Mucosa of descending colon (tissue), 3 donors: ENCODE measurements at places on chromosomes 1 and 21. TPM values are rescaled to one million over a fixed set of nuclear protein-coding genes. Genes with fewer than 3 reads are reported as not detected.
A peak's percentile ranks its signal among the peaks of the same experiment; 100 is the strongest.

DNA sequence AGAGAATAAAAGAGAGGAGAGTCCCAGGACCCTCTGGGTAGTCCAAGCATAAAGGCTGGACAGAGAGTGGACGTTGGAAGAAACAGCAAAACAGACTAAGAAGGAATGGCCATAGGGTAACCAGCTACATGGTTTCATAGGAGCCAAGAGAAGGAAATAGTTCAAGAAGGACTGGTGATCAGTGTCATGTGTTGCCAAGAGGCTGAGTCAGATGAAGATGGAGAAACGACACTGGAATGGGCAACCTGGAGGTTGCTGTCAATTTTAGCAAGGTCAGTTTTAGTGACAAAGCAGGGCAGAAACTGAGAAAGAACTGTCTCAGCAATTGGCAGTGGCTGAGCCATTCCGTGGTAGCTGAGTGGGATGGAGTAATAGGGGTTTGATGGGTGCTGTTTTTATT is 41.4 kb downstream of the HMGB4 start:
- DNase-seq = no peak

DNA sequence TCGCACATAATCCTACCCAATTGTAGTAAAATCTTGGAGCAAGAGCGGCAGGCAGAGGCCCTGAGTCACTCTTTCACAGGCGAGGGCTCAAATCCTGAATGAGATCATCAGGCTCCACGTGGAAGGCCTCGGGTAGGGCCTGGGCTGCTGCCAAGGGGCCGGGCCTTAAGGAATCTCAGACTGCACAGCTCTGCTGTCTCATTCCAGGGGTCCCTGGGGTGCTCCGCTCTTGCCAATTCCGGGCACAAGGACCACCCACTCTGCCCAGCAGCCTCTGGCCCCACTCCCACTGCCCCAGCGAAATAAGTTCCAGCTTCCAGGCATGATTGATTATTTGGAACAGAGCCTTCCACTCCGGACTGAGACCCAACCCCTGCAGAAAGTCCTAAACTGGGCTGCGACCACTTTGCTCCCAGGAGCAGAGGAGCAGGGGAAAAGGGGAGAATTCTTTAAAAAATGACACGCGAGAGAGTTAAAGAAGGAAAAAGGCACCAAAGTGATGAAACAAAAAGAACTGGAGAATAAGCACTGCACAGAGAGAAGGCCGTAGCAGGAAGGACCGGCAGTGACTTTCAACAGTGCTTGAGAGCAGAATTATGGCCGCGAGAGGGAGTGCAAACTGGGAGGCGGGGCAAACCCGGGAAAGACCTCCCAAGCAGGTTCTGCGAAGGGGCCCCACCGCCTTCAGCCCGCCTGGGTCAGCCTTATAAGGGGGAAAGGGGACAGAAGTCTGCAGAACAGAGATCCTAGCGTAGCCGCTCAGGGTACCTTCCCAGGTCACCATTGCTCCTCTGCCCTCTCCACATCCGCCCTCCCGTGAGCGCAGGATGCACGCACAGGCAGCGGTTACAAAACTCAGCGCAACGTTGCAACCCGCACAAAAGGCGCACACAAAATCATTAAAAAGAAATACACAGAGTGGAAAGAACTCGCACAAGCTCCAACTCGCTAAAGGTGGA is 2.0 kb downstream of the ADAMTS1 start:
- DNase-seq = peak; percentile 90

DNA sequence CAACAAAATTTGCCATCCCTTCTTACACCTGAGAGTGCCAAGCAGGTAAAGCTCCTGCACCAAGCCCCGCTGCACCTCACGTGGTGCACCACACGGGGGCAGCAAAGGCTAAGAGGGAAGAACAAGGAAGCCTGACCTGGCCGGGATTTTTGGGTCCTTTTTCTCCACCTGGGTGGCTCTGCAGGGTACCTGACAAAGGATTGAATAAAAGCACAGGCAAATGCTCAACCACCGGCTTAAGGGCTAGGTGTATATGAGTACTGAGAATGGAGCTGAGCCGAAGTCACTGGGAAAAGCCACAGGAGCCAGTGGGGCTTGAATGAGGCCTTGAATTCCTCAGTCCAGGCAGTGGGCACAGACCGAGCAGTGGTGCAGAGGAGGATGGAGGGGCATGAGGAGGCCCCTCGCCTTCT is 36.4 kb downstream of the ZNF697 start:
- peak; percentile 92 for DNase-seq

DNA sequence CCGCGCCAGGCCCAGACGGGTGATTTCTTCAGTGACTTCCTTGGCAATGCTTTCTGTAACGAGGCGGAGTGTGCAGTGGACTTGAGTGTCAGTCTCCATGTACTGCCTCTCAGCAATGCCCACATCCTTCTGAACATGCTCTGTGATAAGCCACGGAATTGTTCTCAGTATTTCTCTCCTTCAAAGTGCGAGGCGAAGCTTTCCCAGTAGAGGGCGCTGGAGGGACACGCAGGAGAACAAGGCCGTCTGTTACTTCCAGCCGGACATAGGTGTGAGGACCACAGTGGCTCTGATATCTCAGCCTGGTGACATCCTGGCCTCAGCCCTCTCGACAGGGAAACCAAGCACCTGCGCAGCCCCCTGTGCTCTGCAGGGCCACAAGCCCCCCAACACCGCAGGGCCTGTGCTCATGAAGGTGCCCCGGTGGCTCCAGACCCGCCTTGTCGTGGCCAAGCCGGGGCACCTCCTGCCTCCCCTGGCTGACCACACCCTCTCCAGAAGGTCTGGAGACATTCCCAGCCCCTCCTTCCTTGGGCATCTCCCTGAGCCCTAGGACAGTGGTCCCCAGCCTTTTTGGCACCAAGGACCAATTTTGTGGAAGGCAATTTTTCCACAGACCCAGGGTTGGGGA is 46.1 kb upstream of the BACE2 start:
- peak; percentile 69 for DNase-seq

DNA sequence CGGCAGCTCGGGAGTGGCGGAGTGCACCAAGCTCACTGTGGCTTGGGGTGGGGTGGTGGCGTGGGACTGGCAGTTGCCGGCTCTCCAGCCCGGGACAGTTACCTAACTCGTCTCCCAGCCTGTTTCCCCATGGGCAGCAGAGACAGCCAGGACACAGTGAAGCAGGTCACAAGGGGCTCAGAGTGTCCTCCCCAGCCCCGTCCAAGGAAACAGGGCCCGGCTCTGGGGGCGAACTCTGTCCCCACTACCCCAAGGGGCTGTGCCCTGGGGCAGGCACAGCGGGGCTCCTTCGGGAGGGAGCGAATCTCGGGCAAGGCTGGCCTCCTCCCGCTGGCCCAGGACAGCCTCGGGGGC is 759 bp downstream of the GPR157 start:
- peak; percentile 62 for DNase-seq

DNA sequence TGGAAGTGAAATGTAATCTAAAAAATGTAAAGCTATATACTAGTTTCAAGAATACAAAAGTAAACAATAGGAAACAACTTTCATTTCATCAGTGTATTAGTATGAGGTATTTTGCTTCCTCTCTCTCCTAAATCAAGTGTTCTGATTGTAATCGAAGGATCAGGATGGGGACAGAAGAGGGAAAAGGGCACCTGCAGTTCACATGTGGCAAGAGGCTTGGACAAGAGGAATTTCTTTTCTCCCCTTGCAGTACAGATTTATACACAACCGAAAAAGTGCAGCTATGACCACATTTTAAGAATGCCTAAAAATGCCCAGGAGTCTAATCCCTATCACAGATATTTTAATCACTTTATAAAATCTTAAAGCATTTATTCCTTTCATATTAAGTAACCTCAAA is 63.7 kb downstream of the NRIP1 start:
- DNase-seq = no peak

DNA sequence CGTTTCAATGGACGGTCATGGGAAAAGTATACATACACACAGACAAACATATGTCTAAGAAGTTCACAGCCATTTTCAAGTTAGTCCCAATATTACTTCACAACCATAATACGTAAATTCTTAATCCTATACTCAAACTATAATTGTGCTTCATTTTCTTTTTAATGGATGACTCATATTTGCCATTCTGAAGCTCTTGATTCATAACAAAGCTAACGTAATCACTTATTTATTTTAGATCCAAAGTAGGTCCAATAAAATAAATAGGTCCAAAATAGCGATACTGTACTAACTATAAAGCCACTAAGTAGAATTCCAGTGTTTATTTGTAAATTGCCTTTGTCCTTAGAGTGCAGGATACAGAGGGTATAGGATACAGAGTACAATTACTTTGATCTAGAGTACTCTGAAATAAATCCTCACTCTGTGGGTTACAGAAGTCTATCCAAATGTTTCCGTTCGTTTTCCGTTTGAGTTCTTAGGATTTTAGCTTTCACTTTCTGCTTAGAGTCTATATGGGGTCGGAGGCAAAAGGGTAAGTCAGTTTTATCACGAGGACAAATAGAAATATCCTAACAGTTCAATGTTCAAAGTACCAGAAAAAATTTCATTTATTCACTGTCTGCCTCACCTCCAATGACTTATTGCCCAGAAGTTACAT is 8.8 kb upstream of the C1orf115 start:
- DNase-seq = no peak

DNA sequence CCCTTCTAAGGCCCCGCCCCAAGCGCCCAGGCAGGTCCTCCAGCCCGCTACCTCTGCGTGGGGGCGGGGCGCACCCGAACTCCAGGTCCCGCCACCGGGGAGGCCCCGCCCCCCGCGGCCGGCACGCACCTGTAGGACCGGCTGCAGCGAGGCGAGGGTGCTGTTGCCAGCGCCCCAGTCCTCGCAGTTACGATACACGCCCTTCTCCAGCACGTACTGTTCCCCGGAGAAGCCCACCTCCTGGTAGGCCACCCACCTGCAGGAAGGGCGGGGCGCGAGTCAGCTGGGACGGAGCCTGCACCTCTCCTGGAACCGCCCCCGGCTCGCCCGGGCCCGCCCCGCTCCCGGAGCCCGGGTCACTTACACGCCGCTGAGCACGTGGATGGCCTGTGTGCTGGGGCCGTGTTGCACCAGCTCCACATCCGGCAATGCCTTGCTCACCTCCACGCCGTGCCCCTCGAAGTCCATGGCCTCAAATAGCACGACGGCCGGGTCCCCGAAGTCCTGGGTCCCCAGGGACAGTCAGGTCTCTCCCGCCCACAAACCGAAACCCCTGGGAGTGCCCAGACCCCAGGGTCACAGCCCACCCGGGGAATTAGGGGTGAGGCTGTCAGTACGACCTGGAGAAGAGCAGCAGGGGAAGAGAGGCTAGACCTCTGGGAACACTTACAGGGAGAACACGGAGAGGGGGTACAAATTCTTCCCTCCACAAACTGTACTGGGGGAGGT is 17.3 kb downstream of the CRYBG2 start:
- DNase-seq = peak; percentile 97

DNA sequence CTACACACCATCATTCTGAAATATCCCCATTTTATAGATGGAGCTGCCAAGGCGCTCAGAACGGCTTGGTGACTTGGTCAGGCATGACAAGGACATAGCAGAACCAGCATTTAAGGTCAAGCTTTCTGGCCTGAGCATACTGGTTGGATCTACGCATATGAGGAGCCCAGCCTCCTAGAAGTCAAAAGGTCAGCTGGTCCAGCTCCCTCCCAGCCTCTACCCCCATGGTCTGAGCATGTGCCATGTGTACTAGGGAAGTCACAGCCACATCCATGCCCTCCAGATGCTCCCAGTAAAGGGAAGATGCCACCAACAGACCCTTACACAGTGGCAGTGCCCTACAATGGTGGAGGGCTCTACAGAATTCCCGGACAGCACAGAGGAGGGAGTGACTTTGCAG is 96.7 kb downstream of the EPHB2 start:
- DNase-seq = no peak

The ATP6V1G3 gene
- total RNA-seq = not detected

The ARHGEF19 gene
- 13.3 TPM for total RNA-seq

The CLEC20A gene
- not detected for total RNA-seq

The TRNP1 gene
- total RNA-seq = 3.0 TPM

The TMEM200B gene
- 3.9 TPM for total RNA-seq

The LYST gene
- total RNA-seq = 32.3 TPM

The CFHR1 gene
- not detected for total RNA-seq

The KIF17 gene
- total RNA-seq = 0.53 TPM
